ENCODE measurements at places on chromosomes 3 and 15.

- DNase-seq = no peak
These were observed 31.6 kb upstream of the PDZRN3 start for GRCh38 chr3:73656241-73656890.

- no peak for DNase-seq
These were observed 1.1 kb downstream of the STAC start for GRCh38 chr3:36381311-36381956.

- DNase-seq = no peak
These were observed 50.2 kb downstream of the GABRB3 start for GRCh38 chr15:26722621-26723160.

GRCh38 chr15:101182215-101182614 lies 69.6 kb downstream of the CHSY1 start:
- DNase-seq = no peak

GRCh38 chr3:42505849-42506410 lies 3.5 kb downstream of the VIPR1 start:
- DNase-seq = no peak

DNA sequence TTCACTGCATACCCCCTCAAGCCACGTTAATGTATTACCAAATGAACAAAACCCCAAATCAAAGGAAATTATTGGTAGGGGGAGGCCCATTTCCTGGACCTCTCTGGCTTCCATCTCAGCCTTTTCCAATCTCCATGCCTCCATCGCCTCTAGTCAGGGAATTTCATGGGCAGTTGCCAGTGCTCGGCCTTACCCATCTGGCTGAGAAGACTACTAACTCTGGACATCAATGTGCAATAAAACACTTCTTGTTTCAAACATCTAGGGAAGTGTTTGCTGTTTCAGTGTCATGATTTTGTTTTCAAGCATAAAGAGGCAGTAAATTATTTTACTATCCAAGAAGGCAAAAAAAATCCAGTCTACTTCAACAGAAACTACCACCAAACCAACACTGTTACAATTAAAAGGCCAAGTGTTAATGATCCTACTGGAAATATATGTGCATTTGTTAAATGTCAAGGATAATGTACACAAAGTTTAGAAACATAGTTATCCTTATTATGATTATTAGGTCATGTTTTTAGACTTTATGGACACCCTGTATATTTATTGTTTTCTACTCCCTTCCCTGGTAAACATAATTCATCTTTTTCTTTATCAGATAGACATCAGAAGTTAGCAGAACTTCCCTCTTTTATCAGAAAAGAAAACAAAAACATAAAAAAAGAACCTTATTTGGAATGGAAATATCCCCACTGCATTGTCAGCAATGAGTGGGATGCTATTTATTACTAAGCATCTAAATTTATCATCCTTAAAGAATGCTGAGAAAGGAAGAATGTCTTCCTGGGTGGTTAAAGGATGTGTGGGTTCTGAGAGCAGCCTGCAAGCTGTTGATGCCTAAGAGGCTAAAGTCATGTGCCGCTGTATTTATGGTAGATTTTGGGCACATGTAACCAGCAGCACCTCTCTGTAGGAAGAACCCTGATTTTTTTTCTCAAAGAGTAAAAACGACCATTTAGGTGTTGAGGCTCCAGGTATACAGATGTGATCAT lies 15.2 kb downstream of the LDHAL6B start:
- DNase-seq = no peak

DNA sequence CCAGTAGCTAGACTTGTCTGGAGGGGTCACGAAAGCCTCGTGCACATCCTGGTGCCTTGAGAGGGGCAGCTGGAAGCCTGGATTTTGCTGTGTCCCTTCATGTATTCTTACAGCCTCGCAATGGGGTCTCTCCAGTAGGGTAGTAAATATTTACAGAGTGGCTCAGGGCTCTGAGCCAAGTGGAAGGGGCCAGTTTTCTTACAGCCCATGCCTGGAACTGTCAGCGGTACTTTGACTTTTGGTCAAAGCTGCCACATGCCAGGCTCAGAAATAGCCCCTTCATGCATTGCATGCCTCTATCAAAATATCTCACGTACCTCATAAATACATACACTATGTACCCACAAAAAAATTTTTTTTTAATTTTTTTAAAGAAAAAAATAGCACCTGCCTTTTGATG lies 119.2 kb downstream of the OSBPL10 start:
- no peak for DNase-seq

GRCh38 chr15:38602910-38603670 lies 38.5 kb upstream of the RASGRP1 start:
- DNase-seq = no peak

- no peak for DNase-seq
These were observed 50.6 kb upstream of the ZNF385D start for GRCh38 chr3:21801631-21802030.

- peak; percentile 51 for DNase-seq
These were observed 42.3 kb downstream of the KCNH8 start for GRCh38 chr3:19190602-19191001.

DNA sequence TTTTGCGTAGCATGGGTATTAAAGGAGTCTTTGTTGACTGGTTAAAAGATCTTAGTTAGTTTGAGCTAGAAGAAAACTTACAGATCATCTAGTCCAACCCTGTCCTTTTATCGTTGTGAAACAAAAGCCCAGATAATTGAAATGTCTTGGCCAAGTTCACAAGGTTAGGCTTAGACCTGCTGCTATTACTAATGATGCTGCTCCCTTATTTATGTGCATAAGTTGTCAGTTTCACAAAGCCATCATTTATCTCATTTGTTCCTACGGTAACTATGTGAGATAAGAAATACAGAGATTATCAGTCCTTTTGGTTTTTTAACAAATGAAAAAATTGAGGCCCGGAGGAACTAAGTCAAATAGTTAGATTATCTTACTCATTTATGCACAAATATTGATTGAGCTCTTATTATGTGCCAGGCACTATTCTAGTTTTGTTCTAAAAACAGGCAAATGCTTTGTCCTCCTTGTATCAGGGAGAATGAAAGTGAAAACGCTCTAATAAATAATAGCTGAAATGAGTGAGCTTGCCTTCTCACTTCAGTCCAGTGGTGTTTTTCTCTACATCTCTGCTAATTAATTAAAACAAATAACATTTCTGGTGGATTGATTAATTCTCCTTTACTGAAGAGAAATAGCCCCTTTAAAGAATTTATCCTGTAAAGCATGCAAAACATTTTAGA lies 49.1 kb upstream of the TPRG1 start:
- no peak for DNase-seq

DNA sequence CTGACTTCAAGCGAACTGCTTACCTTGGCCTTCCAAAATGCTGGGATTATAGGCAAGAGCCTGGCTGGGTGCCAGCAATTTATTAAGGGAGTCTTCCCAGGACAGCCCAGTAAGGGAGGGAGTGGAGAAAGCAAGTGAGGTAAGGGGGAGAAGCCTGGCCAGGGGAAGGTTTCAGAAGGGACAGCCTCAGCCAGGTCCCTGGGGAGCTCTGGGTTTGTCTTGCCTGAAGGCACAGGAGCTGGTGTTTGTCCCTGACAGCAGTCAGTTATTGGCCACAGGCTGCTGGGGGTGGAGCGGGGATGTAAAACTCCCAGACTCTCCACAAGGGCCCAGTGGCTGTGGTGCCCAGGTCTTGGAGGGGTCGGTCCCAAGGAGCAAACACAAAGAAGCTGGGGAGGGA lies 33.0 kb upstream of the CDCP1 start:
- DNase-seq = no peak

DNA sequence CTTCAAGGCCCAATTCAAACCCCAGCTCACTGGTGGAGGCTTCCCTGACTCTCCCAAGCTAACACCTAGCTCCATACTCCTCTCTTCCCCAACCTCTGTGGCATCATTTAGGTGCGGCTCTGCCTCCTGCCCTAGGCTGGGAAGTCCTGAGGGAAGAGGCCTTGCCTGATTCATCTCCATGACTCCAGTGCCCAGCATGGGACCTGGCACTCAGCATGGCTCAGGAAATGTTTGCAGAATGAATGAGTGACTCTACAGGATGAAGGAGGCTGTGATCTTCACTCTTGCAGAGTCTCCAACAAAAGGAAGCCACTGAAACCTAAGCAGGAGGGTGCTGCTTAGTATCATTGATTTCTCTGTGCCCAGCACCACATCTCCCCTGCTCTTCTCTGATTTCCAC lies 34.5 kb upstream of the INSYN1 start:
- no peak for DNase-seq

- no peak for DNase-seq
These were observed 87.5 kb downstream of the KCNMB2 start for GRCh38 chr3:178623666-178624255.

GRCh38 chr3:63979093-63979885 lies 44.0 kb downstream of the PSMD6 start:
- no peak for DNase-seq

DNA sequence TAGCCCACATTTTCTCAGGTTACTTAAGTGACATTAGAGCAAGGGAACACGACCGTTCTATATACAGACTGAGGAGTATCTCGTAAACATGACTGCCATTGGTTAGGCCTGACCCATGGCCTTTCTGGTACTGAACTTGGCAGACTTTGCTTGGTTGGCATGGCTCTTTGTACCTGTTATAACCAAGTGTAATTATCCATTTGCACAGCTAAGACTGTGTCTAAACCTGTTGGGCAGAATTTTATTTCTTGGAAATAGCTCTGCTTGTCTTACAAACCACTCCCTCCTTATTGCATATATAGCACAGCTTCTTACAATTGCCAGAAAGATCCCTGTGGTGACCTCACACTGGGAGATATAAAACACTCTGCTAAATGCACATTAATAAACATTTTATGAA lies 106.9 kb downstream of the P2RY1 start:
- no peak for DNase-seq

GRCh38 chr3:171620825-171621434 lies 160.7 kb upstream of the TNIK start:
- no peak for DNase-seq

- no peak for DNase-seq
These were observed 475.0 kb downstream of the TUSC7 start for GRCh38 chr3:117184574-117184973.

GRCh38 chr3:58107597-58107996 lies 99.4 kb downstream of the FLNB start:
- no peak for DNase-seq

- DNase-seq = no peak
These were observed 18.6 kb upstream of the TRPC1 start for GRCh38 chr3:142705198-142705597.

DNA sequence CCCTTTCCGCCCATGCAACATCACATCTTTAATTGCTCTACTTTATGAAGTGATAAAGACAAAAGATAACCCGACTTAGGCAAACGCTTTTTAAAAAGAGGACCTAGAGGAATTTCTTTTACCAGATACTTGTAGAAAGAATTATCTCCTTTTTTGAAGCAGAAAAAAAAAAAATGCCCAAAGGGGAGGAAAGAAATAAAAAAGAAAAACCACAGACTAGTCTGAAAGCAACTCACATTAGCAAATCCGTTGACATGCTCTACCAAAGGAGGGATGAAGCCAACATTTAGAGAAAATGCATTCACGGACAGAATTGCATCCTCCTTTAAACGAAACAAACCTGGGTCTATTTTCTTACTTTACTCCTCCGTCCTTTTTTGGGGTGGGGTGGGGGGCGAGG lies 213.6 kb downstream of the MEIS2 start:
- DNase-seq = no peak

DNA sequence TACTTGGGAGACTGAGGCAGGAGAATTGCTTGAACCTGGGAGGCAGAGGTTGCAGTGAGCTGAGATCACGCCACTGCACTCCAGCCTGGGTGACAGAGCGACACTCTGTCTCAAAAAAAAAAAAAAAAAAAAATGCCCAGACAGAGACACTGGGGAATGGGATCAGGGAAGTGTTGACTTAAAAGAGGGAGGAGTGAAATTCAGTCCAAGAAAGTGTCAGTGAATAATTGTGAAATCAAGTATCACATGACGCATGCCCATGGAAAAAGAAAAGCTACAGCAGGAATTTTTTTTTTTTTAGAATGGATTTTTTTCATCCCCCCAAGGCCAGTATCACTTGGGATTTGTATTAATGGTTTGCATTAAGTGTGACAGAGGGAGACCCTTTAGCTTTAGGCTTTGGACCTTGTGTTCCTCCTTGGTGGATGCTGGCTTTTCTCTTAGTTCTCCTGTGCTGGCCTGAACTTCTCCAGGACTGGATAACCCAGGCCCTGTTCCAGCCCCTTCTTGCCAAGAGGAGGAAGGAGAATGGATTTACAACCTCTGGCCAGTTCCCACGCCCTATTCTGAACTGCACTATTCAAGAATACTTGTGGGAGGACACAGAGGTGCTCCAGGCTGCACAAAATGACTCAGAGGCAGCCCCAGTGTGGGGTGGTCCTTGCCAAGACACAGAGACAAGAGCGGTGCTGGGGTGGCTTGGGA lies 36.7 kb upstream of the ZNF774 start:
- DNase-seq = no peak
